ENCODE measurements at places on chromosomes 3 and 15.

GRCh38 chr3:71862371-71863140 is 77.6 kb upstream of the PROK2 start:
- no peak for DNase-seq

GRCh38 chr15:95620934-95621579 is 709.4 kb upstream of the NR2F2 start:
- no peak for DNase-seq

GRCh38 chr3:154657218-154657617 is 227.2 kb upstream of the GPR149 start:
- no peak for DNase-seq

DNA sequence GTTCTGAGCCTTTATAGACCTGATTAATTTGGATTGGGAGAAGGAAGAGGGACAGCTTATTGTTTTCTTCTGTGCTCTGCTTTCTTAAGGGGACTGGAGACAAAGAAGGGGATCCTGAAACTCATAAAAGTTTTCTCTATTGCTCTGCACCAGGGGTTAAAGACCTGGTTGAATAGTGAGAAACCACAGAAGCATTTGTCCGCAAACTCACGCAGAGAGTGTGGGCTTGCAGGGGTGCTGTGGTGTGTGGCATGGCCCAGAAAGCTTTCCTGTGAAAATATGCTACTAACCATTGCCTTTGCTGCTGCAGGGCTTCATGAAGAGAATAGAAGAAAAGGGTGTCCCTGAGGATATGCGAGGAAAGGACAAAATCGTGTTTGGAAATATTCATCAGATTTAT is 73.1 kb upstream of the UMPS start:
- DNase-seq = no peak

GRCh38 chr3:23859012-23859743 is 53.4 kb downstream of the UBE2E1 start:
- no peak for DNase-seq

DNA sequence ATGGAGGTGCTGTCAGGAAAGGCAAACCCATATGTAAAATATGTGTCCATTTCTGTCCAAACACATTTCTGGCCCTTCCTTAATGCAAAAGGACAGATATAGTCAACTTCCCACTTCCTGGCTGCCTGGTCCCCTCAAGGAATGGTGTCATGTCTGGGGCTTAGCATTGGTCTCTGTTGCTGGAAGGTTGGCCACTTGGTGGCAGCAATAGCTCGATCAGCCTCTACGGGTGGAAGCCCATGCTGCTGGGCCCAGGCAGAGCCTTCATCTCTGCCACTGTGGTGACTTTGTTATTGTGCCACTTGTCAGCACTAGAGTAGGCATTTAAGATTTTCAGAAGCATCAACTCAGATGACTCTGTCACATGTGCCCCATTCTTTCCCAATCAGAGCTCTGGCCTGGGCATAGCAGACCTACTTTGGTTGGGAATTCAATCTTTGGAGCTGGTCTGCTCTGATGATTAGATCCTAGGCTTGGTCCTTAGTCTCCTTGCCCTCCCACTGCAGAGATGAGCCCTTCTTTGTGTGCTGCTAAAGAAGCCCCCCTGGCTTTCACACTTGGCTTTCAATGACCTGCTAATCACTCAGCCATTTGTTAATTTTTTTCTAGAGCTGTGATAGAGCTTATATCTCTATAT is 51.0 kb upstream of the SPSB4 start:
- peak; percentile 85 for DNase-seq

- peak; percentile 23 for DNase-seq
Measured at GRCh38 chr3:183541235-183541655, 14.3 kb downstream of the KLHL6 start.

DNA sequence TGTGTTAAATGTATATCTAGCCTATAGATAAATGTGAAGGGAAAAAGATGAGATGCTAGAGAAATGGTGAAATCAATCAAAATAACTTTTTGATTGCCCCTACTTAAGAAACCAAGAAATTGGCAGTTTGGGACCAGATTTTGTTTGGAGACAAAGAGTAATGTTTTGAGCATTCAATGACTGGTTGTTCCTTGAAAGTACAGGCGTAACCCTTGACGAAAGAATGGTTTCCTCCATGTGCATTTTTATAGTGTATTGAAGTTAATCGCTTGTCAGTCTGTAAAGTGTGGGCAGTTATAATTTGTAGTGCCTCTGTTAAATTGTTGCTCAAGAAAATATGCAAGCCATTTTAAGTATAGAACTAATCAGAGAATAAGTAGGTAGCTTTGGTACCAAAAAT is 1.2 kb downstream of the KIF23 start:
- DNase-seq = no peak

DNA sequence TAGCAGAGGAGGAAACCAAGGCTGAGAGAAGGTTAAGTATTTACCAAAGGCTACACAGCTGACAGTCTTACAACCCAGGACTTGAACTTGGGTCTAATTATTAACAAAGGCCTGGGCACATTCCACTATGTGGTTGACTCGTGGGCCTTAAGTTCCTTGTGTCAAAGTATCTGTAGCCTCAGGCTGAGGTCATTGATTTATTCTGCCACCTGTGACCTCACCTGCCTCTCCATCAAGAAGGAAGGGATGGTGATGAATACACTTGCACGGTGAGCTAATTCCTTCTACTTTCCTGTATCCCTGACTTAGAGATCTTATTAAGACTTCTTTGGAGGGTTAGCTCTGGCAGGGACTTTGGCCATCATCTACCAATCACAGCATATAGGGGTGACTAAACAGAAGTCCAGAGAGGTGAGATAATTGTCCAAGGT is 19.9 kb upstream of the LRRC58 start:
- no peak for DNase-seq

DNA sequence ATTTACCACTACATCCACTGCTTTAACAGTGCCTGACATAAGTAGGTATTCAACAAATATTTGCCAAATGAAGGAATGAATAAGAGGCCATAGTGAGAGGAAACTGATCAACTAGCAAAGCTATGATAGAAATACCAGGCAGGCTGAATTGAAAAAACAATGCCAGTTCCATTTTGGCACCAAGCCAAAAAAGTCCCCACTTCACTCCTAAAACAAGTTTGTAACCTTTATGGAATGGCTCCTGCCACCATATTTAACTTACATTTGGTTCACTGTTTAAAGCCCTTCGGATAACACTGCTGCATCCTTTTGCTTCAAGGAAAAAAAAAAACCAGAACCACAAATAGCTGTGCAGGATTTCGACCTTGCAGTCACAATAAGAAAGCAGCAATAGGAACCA is 166.1 kb downstream of the FRMD5 start:
- DNase-seq = no peak

DNA sequence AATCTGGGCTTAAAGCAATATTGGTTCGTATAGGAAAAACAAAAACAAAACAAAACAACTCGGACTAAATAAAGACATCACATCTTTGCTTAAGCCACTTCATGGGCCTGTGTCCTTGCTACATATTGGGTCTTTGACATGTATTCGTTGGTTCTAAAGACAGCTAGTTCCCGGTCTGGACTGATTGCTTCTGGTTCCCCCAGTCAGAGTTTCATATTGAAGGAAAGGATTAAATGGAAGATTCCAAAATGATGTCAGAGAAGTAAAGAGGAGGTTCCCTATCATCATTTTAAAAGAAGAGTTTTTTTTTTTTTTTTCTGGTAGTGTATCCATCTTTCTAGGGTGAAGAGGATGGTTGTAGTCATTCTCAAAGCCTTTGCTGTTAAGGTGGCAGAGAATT is 2.3 kb downstream of the OXSR1 start:
- DNase-seq = no peak

GRCh38 chr3:7977245-7978086 is 524.2 kb upstream of the LMCD1 start:
- no peak for DNase-seq

DNA sequence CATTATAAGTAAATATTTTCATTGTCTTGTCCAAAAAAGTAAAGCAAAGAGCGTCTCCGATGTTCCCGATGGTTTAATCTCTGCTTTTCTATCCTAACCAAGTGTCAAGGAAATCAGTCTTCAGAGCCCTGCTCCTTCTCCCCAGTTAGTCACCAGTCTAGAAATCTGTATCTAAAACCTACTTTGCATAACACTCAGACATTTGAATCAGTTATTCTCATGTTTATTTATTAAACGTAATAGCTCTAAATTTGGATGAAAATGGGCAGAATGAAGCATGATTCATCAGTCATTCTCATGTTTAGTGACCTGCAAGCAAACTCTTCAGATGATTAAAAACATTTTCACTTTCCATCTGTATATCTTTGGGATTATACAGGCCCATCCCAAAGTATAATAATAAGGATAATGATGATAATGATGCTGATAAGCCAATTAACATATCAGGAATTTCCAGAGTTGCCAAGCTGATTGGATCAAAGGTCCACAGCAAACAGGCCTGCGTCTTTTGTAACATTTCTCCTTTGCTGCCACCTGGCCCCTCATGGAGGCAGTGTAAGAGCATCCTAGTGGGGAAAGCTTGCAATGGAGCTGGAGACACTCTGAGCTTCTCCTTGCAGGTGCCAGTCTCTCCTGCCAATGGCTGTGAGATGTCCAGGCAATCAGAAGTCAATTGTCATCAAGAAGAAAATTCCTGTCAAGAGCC is 273.9 kb downstream of the IGSF11 start:
- DNase-seq = no peak

DNA sequence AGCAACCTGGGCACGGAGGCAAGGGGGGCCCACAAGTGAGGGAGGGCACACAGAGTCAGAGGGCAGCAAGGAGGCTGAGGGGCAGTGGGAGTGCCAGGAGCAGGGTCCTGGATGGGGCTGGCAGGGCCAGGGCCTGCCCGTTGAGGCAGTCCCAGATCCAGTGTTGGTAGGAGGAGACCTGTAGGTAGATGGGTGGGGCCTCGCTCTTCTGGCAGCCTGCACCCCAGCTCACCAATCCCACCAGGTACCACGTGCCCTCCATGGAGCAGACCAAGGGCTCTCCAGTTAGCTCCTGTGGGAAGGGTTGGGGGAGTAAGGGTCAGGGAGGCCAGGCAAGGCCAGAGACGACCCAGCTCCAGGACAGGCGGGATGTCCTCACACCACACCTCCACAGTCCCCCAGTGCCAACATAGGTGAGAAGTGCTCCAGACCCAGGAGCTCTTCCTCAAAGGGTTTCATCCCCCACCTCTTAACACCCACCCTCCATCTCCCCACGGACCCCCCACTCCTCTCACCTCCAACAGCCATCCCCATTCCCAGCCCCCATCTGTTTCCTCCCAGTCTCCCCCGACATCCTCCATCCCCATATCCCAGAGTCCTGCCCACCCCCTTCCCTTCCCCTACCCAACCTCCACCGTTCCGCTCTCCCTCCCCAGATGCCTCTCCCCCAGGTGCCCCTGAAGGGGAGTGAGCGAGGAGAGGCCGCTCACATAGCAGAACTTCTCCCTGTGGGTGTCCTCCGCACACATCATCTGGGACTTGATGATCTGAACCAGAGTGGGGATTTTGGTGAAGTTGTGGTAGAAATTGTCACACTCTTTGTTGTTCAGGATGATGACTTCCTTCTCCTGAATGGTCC is 5.2 kb downstream of the PRSS50 start:
- DNase-seq = peak; percentile 67

- no peak for DNase-seq
Measured at GRCh38 chr3:190073264-190074008, 47.3 kb downstream of the P3H2 start.

- DNase-seq = no peak
Measured at GRCh38 chr3:111470032-111470431, 72.0 kb upstream of the CD96 start.

GRCh38 chr3:73784686-73785392 is 160.1 kb upstream of the PDZRN3 start:
- no peak for DNase-seq

DNA sequence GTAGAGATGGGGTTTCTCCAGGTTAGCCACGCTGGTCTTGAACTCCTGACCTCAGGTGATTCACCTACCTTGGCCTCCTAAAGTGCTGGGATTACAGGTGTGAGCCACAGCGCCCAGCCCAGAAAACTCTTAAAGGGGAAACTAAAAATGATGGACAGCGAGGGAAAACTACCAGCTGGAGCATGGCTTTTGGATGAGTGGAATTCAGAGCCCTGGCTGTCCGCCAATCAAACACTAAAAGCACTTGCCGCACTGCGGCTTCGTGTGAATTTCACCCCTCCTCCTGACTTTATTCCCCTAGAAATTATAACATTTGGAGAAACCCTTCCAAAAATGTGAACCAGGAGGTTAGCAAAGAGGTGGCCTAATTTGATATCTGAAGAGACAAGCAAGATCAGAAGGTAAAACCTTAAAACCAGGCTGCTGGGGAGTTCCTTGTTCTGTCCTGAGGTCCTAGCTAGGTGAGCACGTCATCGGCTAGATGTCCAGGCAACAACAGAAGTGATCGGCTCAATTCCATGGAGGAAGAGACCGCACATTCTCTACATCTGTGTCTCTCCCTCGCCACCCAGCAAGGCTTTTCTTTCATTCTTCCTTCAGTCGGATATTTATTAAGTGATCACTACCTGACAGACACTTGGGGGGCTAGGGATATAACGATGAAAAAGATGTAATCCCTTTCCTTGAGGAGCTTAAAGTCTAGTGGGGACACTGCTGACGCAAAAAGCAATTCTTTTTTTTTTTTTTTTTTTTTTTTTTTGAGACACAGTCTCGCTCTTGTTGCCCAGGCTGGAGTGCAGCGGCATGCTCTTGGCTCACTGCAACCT is 1.7 kb downstream of the TM4SF19 start:
- peak; percentile 64 for DNase-seq

GRCh38 chr15:33083232-33084081 is 111.1 kb downstream of the FMN1 start:
- DNase-seq = no peak

- DNase-seq = peak; percentile 94
Measured at GRCh38 chr15:89057506-89058133, 30.6 kb upstream of the ABHD2 start.

DNA sequence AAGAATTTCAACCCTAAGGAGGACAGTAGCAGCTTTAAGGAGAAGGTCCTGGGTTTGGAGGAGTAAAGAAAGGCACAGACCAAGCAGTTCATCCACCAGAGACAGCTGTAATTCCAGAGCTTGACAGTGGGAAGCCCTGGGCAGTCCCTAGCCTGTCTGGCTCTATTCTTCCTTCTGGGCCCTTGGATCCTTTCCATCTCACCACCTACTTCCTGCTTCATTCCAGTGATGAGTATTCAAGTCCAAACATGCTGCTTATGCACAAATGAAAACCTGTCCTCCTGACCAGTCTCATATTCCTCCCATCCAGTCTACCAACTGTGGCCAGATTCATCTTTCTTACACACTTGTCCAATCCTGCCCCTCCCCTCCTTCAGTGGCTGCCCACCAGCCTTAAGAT is 171.4 kb downstream of the CNTN3 start:
- no peak for DNase-seq

DNA sequence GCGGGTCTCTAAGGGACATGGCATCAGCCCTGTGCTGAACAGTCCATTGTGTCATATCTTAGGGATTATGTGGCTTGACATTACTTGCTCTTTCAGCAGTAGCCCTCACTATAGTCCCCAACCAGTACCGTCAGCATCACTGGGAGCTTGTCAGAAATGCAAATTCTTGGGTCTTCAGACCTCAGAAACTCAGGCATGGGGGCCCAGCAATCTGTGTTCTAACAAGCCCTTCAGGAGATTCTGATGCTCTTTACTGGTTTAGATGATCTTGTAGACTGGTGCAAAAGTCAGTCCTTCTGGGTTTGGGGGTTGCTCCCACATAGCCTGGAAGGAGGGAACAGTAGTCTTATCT is 39.0 kb upstream of the TRAK1 start:
- DNase-seq = no peak

- DNase-seq = no peak
Measured at GRCh38 chr3:150184426-150185071, 213.9 kb upstream of the PFN2 start.

GRCh38 chr3:89787485-89787884 is 680.1 kb downstream of the EPHA3 start:
- DNase-seq = no peak
